Lower leg skin (tissue), 4 donors: ENCODE measurements at places on chromosomes 1 and 21.

- no peak for DNase-seq
Measured at GRCh38 chr1:5396593-5396992, 595.6 kb downstream of the NPHP4 start.

GRCh38 chr1:228781161-228781808, 46.0 kb downstream of the RHOU start:
- DNase-seq: no peak

- no peak for DNase-seq
Measured at GRCh38 chr21:35386491-35387079, 337.5 kb upstream of the RUNX1 start.

- DNase-seq: no peak
Measured at GRCh38 chr1:199083680-199084079, 444.8 kb downstream of the PTPRC start.

DNA sequence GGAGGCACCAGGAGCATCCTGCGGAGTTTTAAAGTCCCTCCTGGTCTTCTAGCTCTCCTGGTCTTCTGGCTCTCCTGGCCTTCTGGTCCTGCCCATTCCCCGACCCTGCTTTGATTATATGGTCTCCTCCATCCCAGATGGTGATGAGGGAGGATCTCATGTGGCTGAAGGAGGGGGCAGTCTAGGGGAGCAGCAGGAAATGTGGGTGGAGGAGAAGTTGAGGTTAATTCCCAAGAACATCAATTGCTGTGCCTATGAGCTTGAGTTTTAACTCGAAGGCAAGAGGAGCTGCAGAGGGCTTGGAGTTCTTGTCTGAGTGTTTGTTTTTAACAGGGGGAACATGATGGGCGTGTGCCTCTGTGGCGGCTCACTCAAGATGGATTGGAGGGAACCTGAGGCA, 408.8 kb downstream of the MATN1 start:
- DNase-seq: no peak

DNA sequence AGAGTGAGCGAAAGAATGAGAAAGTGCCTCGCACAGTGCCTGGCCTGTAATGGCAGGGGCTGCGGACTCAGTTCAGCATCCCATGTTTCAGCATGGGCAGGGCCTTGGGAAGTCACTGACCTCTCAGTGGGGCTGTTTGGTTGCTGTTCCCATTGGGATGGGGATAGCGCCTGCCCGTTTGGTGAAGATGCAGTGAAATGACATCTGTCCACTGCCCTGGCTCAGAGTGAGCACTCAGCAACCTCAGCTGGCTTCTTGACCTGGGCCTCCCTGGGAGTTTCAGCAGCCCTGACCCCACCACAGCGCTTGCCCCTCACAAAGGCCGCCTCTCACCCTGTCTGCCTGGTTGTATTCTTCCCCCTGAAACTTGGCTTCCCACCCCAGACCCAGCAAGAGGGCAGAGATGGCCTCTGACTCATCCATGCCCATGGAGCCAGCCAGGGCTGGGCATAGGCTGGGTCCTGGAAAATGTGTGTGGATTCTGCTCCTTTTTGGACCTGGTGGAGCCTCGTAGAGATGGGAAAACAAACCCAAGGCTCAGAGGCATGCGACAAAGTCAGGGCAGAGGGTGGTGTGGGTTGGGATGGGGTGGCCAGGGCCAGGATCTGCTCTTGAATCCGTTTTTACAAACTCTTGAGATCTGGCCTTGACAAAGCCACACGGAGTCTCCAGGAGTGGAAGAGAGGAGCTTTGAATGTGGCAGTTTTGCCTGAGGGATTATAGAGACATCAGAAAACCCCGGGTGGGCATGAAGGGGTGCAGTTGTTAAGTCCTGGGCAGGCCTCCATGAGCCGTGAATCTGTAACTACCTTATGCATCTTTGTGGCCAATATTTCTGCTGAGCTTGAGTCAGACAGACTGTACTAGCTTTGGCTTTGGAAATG, 1.2 kb downstream of the XKR8 start:
- DNase-seq: no peak
